ENCODE measurements at places on chromosomes 1 and 21. TPM values are rescaled to one million over a fixed set of nuclear protein-coding genes. Genes with fewer than 3 reads are reported as not detected.

DNA sequence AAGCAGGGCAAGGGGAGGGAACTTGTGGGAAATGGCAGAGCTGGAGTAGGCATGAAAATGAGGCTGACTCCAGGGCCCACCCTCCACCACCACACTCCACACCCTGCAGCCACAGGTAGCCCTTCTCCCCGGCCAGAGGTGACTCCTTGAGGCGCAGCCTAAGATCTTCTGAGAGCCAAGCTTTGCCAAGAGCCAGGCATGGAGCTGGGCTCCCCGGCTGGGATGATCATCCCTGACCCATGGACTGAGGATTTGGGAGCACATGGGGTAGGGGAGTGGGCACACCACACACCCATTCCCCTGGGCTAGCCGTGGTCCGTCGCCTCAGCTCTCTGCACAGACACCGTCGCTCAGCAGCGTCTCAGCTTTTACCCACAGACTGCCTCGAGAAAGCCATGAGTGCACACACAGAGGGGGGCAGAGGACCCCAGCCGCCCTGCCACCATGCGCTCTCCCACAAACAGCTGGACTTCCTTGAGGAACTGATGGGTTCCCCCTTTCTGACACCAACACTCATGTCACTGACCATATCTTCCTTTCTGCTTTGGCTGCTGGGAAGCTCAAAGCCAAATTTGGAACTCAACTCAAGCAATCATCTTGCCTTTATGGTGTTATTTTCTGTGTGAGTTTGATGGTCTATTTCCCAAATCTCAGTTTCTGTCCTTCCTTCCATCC lies 123.6 kb upstream of the RUNX3 start:
- DNase-seq, result no peak

Gene CTSK
- 49.6 TPM for total RNA-seq

DNA sequence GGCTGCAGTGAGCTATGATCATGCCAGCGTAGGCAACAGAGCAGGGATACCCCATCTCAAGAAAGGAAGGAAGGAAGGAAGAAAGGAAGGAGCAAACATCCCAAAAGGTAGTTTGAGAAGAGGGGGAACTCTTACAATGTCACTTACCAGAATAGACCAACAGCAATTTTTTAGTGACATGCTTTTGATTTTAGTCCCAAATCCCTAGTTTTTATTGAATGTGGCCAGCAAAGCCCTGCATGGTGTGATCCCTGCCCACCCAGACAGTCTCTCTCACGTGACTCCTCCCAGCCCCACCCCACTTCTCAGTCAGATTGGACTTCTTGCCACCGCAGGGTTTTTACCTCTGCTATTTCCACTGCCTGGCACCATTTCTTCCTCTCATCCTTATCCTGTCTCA lies 39.8 kb upstream of the HNRNPU start:
- DNase-seq, result no peak

GRCh38 chr1:8818325-8818775 lies 910 bp upstream of the RERE start:
- DNase-seq, result peak; percentile 31

Measured in left colon (tissue), 2 donors.